Neural crest cell (in vitro differentiated cells): ENCODE measurements at places on chromosomes 7 and 10.

- no peak for DNase-seq
Observed at GRCh38 chr7:134362587-134363483, 46.1 kb upstream of the SLC35B4 start.

DNA sequence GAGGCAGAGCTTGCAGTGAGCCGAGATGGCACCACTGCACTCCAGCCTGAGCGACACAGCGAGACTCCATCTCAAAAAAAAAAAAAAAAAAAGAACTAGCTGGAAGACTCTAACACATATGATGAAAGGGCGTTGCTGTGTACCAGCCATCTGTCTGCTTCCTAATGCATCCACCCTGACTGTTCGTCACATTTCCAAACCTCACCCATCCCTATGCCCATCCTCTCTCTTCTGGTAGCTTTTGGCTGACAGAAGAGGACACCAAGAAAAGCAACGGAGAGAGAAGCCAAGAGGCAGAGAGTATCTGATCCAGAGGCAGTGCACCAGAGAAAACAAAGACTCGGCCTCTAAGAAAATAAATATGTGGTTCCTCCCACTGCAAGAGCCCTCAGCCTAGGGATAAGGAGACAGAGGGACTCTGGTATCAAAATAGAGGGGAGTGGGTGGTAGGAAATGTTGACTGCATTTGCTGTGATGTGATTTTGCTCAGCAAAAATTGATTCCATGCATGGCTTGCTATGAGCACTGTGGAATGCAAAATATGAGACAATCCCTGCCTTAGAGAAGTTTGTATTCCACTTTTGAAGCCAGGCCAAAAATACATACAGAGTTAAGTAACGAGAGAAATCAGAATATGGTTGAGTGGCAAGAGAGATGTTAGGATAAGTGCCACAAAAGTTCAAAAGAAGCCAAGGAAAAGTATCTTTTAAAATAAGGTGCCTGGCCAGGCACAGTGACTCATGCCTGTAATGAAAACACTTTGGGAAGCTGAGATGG is 100.8 kb upstream of the STK17A start:
- DNase-seq, result no peak

- DNase-seq, result no peak
Observed at GRCh38 chr7:155147624-155148023, 77.5 kb downstream of the HTR5A start.

- DNase-seq, result no peak
Observed at GRCh38 chr7:69763513-69763912, 165.2 kb downstream of the AUTS2 start.

DNA sequence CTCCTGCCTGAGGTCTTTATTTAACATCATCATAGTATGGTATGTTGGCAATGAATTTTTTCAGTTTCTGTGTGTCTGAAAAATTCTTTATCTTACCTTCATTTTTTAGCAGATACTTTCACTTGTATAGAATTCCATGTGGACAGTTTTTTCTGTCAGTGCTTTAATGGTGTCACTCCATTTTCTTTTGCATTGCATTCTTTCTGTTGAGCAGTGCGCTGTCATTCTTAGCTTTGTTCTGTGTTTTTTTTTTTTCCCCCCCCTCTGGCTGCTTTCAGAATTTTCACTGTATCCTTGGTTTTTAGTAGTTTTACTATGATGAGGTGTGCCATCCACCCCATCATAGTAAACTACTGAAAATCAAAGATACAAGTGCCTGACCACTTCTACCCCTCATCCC is 120.7 kb downstream of the LRMDA start:
- no peak for DNase-seq

GRCh38 chr7:8639668-8640067 is 206.3 kb downstream of the NXPH1 start:
- no peak for DNase-seq

GRCh38 chr7:49703881-49704280 is 69.6 kb upstream of the VWC2 start:
- DNase-seq, result no peak

DNA sequence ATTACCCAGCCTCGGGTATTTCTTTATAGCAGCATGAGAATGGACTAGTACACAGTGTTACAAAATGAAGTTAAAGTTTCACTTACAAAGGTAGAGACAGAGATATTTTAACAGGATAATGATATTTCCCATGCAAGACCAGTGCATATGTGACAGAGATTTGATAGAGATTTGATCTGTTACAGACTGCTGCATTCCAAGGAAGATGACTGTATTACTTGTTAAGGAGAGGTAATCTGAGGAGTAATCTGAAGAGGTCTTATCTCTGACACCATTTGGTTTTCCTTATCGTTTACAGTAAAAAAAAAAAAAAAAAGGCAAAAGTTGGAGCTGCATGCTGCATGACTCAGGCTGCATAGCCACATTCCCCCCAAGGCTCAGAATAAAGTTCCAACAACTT is 289.6 kb downstream of the POM121L12 start:
- DNase-seq, result no peak

DNA sequence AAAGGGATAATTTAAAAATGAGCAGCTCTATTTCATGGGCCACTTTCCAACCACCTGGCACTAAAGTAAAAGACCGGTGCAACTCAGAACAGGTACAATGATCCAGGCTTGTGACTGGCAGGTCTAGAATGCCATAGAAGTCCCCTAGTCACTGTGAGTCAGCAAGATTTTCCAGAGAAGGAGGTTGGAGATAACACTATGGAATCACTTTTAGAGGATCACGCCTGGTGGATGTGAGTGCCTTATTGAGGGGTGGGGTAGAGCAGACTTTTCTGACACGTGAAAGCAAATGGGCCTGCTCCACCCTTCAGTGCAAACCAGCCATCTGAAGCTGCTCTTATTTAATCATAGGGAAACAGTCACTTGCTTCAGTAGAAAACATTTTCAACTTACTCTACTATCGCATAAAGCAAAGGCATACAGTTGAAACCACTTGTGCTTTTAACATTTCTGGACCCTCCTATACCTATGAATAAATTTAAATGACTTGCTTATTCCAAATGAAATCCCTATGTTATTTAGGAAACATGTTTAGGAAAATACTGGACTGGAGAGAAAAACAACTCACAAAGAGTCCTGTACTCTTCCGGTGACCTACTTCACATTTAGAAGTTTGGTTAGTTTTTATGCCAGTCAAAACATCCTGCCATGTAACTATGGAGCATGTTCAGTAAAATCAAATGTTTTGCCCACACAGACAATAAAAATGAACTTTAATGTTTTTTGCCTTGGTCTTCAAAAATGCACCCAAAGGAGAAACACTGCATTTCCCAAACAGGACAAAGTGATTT is 21.5 kb upstream of the AKR1C1 start:
- DNase-seq, result no peak

DNA sequence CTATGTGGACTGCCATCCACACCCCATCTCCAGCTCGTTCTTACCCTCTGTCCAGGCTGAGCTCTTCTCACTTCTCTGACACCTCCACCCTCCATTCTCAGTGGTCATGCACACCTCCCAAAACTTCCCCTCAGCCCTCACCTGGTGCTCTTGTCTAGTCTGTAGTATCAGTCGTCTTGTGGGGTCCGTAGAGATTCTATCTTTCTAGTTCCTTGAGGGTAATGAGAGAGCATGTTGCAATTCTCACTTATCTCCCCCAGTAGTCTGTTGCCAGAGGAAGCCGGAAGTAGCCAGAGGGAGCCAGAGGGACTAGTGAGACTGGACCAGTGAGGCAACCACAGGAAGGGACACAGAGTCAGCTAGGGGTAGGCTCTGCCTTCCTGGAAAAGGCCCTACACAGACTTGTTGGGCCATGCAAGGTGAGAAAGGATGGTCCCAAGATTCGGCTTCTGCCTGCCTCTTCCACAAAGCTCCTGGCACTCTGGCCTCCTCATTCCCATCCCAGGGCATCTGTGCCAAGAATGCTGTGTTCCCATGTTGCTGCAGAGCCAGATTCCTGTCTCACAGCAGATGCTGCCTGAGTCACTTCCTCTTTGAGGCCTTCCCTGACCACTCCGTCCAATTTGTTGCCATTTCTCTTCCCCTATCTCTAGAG is 50.6 kb upstream of the DUSP5 start:
- DNase-seq, result no peak

- DNase-seq, result no peak
Observed at GRCh38 chr7:120436487-120437060, 163.6 kb downstream of the KCND2 start.

DNA sequence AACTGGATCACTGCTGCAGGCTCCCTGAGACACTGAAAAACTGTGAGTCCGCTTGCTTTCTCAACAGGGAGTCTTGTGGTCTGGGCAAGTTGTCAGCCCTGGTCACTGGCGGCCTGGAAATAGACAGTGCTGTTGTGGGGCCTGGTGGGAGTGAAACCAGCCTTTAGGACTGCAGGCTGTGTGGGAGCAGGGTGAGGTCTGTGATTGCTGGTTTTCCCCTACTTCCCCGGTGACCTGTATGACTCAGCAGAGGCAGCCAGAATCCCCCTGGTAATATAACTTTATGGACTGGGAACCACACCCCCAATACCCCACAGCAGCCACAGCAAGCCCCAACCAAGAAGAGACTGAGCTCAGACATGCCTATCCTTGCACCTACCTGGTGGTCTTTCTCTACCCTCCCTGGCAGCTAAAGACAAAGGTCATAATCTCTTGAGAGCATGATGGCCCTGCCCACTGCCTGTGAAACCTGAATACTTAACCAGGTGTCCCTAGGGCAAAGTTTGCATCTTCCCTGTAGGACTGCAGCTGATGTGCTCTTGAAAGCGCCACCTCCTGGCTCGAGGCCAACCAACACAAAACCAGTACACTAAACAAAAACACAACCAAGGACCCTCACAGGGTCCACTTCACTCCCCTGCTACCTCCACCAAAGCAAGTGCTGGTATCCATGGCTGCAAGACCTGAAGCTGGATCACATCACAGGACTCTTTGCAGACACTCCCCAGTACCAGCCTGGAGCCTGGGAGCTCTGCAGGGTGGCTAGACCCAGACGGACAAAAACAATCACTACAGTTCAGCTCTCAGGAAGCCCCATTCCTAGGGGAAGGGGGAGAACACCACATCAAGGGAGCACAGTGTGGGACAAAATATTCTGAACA is 7.2 kb upstream of the ADAM22 start:
- no peak for DNase-seq

- no peak for DNase-seq
Observed at GRCh38 chr10:130877126-130877525, 434.4 kb downstream of the TCERG1L start.

DNA sequence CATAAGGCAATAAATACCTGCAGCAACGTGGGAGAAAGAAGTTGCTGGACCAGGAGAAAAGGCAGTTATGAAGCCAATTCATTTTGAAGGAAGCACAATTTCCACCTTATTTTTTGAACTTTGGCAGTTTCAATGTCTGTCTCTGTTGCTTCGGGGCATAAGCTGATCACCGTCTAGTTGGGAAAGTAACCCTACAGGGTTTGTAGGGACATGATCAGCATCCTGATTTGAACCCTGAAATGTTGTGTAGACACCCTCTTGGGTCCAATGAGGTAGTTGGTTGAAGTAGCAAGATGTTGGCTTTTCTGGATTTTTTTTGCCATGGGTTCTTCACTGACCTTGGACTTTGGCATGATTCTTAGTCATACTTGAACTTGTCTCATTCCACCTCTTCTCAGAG is 13.0 kb downstream of the DUSP5 start:
- no peak for DNase-seq
